ENCODE measurements at places on chromosomes 1 and 21. TPM values are rescaled to one million over a fixed set of nuclear protein-coding genes. Genes with fewer than 3 reads are reported as not detected.

The CD1E gene
- total RNA-seq: not detected

DNA sequence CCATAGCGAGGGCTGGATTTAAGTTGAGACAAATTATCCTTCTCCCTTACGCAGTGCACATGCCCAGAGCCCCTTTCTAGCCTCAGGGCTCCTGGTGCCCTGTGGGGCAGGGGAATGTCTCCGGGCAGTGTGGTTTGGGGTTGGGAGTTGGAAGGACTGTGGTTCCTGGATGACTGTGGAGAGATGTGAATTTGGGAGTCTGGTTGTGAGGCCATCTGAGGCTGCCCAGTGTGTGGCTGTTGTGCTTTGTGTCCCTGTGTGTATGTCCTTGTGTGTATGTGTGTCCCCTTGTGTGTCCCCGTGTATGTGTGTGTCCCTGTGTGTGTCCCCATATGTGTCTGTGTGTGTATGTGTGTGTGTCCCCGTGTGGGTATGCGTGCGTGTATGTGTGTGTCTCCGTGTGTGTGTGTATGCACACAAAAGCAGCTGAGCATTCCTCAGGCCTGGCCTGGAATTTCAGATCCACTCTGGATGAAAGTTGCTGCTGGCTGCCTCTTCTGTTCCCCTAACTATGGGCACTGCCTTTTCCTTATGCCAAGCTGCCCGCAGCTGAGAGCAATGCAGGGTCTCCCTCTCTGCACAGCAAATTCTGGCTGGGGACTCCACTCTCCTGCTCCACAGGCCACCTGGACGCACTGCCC is 65.4 kb downstream of the UBIAD1 start:
- H3K4me1 ChIP-seq: no peaks in the 10 kb centered on the region
- H3K4me3 ChIP-seq: no peak overlapping the region
- no peaks in the 10 kb centered on the region for H3K27me3 ChIP-seq

The CD34 gene
- total RNA-seq: 61.4 TPM

The BRINP2 gene
- not detected for total RNA-seq

The OR2T33 gene
- total RNA-seq: not detected

All from aorta (tissue), 5 donors.